ENCODE measurements at places on chromosomes 4 and X.

- no peak for DNase-seq
Observed at GRCh38 chrX:15601932-15602331, 1.2 kb upstream of the ACE2 start.

DNA sequence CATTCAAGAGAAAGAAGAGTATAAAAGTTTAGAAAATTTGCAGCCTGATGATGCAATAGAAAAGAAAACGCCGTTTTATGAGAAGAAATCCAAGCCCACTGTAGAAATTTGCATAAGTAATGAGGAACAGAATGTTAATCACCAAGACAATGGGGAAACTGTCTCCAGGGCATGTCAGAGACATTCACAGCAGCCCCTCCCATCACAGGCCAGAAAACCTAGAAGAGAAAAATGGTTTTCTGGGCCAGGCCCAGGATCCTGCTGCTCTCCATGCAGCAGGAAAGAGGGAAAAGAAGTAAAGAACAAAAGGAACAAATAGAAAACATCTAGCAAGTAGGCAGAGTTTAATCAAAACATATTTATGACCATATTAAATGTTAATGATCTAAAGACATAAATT lies 119.0 kb downstream of the ANKRD50 start:
- DNase-seq: no peak

DNA sequence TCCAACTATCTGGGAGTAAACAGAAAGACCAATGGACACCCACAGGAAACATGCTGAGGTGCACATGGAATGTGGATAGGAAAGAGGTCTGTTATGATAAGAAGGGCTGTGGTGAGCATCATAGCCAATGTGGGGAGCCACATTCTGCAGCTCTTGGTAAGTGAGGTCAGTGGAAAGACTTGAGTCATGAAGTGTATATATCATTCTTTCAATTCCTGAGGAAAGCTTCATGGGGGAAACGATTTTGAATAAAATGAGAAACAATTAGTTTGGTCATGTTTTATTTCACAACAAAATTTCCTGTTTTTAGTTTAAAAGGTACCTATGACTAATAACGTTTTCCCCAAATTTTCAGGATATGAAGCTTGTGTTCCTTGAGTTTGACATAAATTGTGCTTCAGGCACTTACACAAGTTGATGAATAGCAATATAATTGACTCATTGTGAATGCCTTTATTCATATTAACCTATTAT lies 41.4 kb upstream of the RASSF6 start:
- no peak for DNase-seq

GRCh38 chr4:40261231-40262076 lies 64.6 kb downstream of the RHOH start:
- DNase-seq: no peak

- DNase-seq: no peak
Observed at GRCh38 chr4:70533791-70534190, 15.4 kb downstream of the AMTN start.

DNA sequence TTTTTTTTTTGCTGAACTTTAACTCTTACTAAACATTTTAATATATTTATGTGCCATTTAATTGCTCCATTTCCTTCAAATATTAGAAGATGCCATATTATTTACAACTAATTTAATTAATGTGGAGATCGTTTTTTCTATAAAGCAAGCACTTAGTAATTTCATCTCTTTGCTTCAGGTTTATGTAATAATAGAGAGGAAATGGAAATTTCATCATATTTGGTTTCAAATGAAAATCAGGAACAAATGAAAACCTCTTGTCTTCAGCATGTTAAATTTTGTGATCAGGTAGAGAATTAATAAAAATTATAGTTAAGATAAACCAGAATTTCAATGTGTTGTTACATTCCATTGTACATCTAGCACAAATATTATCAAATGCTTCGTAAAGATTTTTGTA lies 120.1 kb downstream of the SYNPO2 start:
- DNase-seq: no peak

DNA sequence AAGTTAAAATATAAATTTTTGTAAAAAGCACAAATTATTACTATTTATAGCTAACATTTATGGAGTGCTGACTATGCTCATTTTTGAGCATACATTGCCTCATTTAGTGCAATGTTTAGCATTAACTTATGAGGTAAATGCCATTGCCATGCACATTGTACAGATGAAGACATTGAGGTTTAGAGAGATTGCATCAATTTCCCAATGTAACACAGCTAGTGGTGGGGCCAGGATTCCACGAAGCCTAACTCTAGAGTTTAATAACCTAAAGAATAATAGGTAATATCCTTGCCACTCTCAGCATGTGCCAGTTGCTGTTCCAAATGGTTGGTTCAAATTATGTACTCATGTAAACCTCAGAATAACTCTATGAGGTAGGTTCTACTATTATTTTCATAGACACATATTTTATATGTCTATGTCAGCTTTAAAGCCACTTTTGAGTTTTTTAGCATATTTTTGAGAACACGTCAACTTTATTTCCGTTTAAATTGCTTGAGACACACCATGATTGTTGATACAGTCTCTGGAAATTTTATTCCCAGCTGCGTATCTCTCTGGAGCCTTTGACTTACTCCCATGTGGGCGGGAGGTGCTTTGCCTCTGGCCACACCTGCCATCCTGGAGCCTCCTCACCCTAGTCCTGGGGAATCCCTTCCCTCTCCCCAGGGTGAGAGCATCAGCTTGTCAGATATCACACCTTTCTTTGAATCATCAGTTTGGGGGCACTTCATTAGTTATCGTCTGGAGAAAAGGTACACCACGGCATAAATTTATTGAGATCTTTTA lies 10.8 kb upstream of the ADH1A start:
- no peak for DNase-seq

DNA sequence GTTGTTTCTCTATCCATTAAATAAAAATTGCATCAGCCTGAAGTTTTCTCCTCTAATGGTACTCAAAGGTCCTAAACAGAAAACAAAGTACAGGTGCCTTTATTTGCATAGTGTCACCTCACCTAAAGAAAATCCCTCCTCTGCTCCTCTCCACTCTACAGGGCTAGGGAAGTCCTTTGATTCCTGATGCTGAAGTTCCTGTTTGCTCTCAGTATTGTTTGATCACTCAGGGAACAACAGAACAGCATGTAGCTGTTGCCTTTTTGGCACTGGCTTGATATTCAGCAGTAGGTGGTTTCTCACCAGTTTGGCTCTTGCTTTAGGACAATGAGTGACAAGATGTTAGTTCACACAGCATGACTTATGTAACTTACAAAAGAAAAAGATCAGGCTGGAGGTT lies 156.2 kb upstream of the SLC7A11 start:
- DNase-seq: no peak

DNA sequence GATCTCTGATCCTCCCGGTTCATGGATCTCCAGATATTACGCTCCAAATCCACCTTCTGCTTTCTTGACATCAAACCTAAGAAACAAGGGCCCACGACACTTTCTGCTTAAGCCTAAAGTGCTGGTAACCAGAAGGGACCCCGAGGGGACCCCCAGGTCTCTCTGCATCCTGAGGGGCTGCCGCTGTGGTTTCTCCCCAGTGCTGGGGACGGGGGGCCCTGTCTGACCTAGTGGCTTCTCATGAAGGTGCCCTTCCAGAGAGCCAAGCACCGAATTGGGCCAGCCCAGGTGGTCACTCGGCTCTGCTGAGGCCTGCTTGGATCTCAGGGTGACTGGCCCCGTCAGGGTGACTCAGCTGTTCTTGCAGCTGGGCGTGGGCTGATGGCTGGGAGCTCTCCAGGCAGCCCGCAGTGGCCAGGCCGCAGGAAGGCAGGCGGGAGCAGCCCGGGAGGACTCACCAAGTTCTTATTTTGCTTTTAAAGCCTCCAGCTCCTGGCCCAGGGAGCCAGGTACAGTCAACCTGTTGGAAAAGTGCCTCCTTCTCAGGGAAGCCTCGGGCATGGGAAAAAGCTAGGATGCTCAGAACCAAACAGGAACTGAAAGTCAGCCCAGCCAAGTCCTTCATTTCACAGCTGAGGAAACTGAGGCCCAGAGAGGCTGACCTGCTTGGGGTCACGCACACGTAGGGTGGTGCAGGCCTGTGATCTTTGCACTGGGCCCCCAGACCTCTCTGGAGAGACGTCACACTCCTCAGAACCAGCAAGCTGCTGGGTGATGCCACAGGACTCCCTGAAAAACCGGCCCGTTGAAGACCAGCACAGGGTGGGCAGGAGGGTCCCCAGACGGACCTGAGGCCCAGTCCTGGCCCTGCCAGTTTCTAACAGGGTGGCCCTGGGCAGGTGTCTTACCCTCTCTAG lies 16.7 kb downstream of the BLOC1S4 start:
- DNase-seq: no peak

DNA sequence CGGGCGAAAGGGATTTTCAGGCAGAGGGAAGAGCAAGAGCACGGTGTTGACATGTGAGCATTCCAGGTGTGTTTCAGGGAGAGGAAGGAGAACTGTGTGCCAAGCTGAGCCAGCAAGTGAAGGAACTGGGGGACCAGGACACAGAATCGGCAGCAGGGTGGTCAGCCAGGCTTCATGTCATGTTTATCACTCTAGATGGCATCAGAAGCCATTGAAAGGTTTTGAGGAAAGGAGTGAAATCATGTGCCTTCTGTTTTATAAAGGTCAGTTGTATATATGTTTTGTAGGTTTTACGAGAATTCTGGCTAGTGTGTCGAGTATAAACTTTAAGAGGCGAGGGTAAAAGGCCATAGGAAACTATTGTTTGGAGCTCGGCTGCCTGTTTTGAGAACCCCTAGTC lies 682.3 kb downstream of the TRIML1 start:
- no peak for DNase-seq

DNA sequence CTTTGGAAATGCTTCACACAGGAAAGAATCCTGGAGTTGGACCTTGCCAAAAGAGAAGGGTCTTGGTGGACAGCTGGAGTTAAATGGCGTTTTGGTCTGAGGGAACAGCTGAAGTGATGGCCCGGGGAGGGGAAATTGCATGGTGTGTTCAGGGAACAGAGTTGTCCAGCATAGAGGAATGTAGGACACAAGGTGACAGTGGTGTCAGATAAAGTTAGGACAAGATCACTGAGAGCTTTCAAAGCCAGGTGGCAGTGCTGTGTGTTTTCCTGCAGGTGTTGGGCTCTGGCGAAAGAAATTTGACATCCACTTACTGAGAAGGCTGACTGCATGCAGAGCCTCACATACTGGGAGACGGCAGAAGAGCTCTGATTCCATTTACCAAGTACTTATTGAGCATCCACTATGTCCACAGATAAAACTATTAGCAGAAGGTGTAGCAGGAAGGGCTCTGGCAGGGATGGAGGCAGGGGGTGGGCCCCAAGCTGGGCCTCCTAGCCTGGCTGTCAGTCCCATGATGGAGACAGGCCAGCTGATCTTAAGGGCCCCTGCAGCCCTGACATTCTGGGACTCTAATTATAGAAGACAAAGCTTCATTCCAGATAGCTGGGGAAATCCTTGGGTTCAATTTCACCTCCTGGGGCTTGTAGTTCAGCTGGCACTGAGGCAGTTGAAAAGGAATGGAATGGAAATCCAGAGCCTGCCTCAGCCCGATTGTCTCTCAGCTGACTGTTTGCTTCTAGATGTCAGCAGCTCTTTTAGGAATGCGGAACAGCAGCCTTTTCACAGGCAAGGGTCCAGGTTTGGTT lies 150.2 kb upstream of the MAMLD1 start:
- DNase-seq: no peak

All from stimulated activated naive CD8-positive, alpha-beta T cell treated with anti-CD3 and anti-CD28 coated beads, Interleukin-15, amount 100 ng/mL, for 72 hours (primary cell).